Stimulated activated CD8-positive, alpha-beta memory T cell treated with anti-CD3 and anti-CD28 coated beads, Interleukin-15, amount 100 ng/mL, for 1 hour (primary cell): ENCODE measurements at places on chromosomes 11 and 22.

DNA sequence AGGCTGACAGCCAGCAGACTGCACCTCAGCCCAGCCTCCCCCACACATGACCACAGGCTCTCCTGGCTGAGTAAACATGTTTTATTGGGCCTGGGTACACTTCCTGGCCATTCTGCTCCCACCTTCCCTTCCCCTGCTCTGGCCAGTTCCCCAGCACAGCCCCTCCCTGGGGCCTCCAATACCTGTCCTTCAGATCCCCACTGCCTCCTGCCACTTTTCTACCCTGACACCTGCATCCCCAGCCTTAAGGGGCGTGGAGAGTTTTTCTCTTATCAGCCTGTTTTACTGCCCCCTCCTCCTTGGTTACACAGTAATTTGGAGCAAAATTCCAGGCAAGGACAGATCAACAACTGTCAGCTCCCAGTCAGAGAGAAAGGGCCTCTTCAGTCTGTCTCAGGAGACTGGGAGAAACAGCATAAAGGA, at the start of gene ISX:
TSS of gene ISX (plus strand) at position 363 of the 423 bp plus-strand sequence. CDS start 930 bp downstream, outside the sequence.
- no peak for DNase-seq

GRCh38 chr11:8283465-8284230, 20.0 kb upstream of the LMO1 start:
- no peak for DNase-seq

DNA sequence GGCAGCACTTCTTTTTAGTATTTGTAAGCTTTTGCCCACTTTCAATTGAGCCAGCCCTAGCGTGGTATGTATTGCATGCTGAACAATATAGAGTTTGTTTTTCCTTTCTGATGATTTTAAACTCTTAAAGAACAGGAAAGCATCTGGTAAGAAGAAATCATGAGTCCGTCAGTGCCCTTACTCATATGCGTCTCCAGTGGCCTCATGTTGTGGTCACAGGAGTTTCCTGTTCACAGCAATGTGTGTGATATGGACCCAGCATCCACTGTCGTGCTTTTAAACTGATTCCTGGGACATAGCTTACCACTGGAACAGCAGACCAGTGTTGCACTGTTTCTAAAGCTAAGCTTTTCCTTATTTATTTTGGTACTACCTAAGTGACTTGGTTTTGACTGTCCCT, 40.1 kb downstream of the BID start:
- no peak for DNase-seq

DNA sequence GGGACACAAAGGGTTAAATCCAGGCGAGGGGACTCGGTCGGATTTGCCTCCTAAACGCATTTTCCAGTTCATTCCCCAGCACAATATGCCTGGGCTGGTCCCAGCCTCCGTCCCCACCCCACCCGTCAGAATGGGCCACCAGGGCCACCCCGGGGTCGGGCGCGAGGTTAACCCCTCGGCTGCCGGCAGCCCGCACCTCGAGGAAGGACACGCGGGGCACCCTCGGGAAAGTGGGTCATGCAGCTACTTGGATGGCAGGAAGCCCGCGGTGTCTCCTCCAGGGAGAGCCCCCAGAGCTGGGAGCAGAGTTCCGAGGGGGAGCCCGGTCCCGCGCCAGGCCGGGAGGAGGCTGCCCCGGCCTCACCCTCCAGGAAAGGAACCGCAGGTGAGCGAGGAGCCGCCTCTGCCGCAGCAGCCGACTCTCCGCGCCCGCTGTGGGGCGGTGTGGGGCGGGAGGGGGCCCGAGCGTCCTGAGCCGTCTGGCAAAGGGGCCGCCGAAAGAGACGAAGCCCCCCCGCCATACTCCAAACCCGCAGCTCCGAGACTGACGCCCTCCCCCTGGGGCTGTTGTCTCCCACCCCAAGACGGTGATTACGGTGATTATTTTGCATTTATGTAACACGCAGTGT, 1.4 kb downstream of the NECTIN1 start:
- no peak for DNase-seq

DNA sequence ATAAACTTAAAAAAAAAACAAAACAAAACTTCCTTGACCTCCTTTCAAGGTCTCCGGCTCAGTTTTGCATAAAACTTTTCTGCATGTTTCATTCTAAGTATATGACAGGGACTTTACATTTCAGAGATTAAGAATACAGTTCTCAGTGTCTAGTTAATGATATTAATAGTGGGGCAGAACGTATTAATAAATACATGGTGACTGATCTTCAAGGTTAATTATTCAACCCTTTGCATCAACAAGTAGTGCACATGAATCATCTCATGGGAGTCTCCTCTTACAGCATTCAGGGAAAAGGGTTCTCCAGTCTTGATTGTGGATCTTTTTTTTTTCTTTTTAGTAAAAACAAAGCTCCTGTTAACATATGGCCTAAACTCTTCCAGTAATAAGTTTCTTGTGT, 146.8 kb downstream of the KIRREL3 start:
- no peak for DNase-seq

GRCh38 chr22:19361501-19362103, 69.9 kb downstream of the HIRA start:
- DNase-seq = no peak

GRCh38 chr11:102603091-102603490, 22.0 kb downstream of the MMP20 start:
- no peak for DNase-seq

GRCh38 chr11:65060913-65061408, 2.6 kb upstream of the NAALADL1 start:
- DNase-seq = no peak

GRCh38 chr11:13009921-13010748, 1.0 kb downstream of the RASSF10 start:
- no peak for DNase-seq

DNA sequence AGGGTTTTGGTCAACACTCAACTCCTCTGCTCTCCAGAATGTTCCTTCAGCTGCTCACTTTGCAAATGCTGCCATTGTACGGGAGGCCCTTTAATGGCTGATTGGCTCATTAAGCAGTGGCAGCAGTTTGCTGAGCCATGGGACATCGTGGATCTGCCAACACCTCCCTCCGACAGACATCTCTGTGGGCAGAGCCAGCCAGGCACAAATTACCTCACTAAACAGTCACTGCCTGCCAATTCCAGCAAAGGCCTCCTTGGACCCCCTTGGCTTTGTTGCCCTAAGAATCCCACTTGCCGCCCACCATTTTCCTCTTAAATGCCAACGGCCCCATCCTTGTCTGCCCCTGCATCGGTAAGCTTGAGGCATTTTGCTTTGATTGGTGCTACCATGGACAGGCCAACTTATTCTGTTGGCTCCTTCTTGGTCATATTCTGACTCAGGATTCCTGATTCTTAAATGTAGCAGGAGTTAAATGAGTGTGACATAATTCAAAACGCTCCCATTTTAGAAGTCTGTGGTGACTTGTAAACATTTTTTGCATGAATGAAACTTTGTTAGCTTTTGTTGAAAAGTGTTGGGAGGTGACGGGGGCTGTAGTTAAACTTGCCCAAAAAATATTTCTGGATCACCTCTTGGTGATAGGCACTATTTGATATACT, 57.5 kb upstream of the LMO2 start:
- no peak for DNase-seq

- DNase-seq = no peak
These were observed 10.5 kb downstream of the IGSF22 start for GRCh38 chr11:18715476-18715875.

GRCh38 chr22:26313291-26313690, 115.8 kb upstream of the ASPHD2 start:
- no peak for DNase-seq

GRCh38 chr11:83222499-83222898, 29.0 kb downstream of the ANKRD42 start:
- no peak for DNase-seq

DNA sequence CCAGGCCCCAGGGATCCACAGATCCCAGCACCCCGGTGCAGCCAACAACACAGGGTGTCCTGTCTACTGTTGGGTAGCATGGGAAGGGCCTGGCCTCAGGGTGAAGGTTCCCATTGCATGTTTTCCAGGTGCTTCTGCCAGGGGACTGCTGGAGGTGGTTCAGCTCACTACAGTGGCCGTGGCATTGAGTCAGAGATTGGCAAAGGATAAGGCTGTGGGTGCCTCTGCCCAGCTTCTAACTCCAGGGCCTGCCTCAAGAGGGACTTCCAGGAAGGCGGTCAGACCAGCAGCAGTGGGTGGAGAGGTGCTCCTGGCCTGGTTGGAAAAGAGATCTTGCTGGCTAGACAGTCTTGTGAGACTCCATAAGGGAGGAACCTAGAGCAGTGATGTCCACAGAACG, 20.9 kb downstream of the CSNK1E start:
- no peak for DNase-seq

- DNase-seq = no peak
These were observed 20.5 kb downstream of the TBRG1 start for GRCh38 chr11:124643042-124643604.
